ENCODE measurements at places on chromosomes 4 and X. TPM values are rescaled to one million over a fixed set of nuclear protein-coding genes. Genes with fewer than 3 reads are reported as not detected.

DNA sequence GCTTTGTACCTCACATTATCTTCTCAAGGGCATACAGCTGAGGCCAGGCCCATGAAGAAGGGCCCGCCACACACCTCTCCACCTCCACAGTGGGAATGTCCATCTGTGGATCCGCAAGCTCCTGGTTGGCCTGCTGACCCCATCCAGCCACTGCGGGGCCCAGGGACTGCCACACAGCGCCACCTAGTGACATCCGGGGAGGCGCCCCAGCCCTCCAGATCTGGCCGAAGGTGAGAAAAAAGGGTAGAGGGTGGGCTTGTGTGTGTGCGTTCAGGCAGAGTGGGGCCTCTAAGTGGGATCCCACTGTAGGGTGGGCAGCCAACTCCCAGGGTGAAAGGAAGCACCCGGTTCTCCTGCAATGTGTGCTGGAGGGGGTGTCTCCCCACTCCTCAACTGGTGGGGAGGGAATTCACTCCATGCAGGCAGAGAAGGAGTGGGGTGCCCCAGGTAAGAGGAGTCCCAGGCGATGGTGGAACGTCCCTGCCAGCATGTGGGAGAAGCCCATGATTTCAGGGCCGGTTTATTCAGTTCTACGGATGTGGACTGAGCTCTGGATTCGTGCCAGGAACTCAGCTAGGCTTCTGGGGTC is 117.3 kb downstream of the ENPP6 start:
- DNase-seq = peak; percentile 49

DNA sequence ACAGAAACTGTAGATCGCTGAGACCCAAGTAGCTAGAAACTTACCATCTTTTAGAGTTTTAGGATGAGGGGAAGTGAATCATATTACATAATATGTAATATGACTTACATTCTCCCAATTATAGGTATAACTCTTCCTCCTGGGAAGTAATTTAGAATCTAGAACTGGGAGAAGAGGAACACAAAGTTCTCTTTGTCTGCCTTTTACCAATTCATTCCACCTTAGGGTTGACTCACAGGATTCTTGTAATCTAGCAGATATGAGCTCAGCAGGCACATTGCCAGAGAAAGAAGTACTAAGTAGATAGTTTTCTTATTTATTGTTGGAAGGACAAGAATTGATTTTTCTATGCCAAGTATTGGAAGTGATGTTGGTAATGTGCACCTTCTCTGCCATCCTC is 58.0 kb upstream of the CCSER1 start:
- no peak for DNase-seq

- no peak for DNase-seq
Observed at GRCh38 chr4:74751247-74751646, 43.1 kb downstream of the BTC start.

DNA sequence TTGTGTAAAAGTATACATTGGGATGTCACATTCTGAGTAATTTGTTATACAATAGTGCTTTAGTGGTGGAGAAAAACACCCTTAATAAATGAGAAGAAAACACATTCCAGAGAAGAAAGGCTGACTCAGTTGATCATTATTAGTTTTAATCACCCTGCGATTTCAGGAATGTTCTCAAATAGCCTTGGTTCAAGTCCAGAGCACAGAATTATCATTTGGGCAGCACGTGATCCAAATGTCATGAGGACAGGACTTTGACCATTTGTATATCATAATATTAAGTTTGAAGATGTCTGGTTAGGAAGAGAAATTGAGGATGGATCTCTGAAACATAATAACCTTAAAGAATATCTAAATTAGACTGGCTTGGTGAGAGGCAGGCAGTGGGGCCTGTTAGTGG is 1434.3 kb upstream of the TENM3 start:
- DNase-seq = no peak

- no peak for DNase-seq
Observed at GRCh38 chr4:2534904-2535375, 1.5 kb upstream of the FAM193A start.

Gene FOXR2
- total RNA-seq = not detected
